ENCODE measurements at places on chromosomes 6 and 20.

GRCh38 chr6:143761074-143761473, 82.1 kb upstream of the LTV1 start:
- DNase-seq: no peak

DNA sequence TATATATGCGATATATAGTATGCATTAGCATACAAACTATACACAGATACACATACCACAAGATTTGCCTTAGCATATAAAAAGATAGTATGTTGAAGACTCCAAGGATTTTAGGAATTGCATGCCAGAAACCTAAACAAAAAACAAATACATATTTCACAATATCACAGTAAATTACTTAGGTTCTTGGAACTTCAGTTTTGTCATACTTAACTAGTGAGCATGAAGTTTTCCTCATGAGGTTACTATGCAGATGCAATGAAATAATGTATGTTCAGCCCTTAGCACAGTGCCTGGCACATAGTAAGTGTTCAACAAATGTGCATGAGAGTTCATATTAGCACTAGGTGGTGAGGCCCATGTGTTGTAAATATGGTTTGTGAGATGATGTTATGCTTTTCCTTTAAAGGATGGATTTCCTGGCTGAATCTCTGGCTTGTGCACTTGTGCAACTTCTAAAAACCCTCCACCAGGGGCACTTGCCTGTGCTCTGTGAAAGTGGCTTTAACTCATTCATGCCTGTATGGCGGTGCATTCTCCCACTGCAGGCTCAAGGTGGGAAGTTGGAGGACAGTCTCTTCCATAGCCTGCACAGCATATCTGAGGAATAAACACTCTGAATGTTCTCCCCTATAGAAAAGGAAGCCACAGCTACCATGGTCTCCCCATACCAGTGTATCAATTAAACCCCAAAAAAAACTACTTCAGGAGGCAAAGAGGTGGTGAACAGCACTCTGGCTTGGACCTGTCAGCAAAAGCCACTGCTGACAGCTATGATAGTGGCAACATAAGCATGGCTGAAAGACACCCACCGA, 624.1 kb upstream of the CDH4 start:
- no peak for DNase-seq

DNA sequence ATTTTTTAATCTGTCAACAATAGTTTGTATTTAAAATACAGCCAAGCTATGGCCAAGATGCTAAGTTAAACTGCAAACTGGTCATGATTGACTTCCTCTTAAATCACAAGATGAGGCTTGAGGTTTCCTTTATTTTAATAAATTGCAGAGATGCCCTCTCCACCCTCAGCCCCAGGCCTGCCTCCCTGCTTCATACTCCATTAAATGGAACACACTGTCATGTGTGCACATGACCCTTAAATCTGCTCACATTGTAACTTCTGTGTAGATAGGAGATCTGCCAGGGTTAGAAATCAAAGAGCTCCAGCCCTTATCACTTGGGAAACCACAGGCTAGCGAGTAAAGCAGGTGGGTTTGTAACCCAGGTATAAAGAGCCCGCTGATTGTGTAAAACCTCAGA, 20.8 kb downstream of the DUSP22 start:
- DNase-seq: no peak

DNA sequence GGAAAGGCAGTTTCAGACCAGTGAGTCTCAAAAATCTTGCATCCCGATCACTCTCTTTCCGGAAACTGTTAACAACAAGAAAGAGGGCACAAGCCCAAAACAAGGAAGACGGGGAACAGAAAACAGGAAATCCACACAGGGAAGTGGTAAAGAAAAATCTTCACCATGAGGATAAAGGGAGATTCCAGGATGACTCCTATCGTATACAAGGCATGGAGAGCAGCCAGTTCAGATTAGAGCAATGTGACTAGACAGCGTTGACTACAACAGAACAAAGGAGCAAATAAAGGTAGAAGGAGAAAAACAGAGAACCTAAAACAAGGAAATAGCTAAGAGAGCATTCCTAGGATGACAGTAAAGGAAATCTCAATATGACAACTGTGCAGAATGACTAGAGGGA, 26.5 kb downstream of the VNN1 start:
- DNase-seq: no peak

- DNase-seq: no peak
These were observed 82.3 kb downstream of the MLIP start for GRCh38 chr6:54193560-54193959.

GRCh38 chr6:90250405-90250804, 46.2 kb downstream of the BACH2 start:
- no peak for DNase-seq

- no peak for DNase-seq
These were observed at the start of gene TBX18 for GRCh38 chr6:84764332-84765049. Gene TBX18 (minus strand): TSS chr6:84764598. CDS start chr6:84764181, 417 bp downstream.

DNA sequence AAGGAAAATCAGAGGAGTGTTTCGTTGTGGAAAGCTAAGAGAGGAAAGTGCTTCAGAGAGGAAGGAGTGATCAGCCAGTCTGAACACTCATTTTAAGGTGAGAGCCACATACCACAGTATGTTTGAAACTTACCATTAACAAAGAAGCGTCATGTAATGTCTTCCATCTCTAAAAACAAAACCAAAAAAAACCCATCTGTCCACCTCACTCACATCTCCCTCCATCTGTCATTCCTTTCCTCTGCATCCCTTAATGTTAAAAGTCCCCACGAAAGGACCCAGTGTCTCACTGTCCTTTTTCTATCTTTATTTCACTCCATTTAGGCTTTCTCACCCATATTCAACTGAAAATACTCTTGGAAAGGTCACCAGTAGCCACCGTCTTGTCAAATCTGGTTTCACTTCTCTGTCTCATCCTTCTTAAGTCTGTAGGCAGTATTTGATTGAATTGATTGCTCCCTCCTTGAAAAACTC, 59.4 kb upstream of the GNRH2 start:
- DNase-seq: no peak

DNA sequence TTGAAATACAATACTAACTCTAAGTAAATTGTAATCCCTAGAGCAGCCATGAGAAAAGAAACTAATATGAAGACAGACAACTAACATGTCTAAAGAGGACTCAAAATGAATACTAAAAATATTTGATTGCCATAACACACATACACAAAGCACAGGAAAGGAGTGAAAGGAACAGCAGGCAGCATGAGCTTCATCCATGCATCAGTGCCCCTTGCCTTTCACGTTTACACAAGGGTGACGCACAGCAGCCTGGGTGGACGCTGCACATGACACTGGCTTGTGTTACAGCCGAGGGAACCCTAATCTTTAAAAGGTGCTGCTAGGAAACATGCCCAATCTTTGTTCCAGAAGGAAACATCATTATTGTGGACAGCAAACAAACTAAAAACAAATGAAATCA, 123.5 kb downstream of the MAN1A1 start:
- DNase-seq: no peak

DNA sequence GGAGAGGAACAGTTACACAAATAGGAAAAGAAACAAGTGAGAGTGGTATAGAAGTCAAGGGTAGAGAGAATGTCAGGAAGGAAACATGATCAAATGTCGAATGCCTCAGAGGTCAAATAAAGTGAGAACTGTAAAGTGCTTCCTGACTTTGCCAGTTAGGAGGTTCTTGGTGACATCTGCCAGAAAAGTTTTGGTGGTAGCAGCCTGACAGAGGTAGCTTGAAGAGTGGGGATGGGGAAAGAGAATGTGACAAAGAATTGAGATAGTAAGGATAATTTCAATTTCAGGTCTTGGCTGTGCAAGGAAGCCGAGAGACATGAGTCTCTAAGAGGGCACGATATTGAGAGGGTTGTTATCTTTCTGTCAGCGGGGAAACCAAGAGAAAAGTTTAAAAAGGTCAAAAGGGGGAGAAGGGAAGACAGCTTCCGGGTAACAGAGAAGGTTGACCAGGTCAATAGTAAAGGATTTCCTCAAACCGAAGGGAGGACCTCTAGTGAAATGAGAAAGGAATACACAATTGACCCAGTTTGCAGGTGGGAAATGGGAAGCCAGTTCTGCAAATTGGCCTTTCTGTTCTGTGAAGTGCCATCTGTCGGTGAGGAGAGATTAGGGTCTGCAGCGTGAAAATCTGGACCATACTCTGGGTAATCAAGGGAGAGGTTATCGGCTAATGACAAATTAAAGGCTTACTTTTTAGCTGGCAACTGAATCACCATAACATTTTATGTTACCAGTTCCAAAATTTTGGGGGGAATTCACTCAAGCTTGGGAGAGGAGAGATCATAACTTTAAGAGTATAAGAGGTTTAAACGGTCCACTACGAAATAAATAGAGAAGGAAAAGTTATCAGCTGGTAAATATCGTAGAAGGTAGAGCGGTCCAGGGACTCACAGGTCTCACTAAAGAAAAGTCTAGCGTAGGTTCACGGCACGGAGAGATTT, 973 bp upstream of the BRD2 start:
- peak; percentile 82 for DNase-seq

DNA sequence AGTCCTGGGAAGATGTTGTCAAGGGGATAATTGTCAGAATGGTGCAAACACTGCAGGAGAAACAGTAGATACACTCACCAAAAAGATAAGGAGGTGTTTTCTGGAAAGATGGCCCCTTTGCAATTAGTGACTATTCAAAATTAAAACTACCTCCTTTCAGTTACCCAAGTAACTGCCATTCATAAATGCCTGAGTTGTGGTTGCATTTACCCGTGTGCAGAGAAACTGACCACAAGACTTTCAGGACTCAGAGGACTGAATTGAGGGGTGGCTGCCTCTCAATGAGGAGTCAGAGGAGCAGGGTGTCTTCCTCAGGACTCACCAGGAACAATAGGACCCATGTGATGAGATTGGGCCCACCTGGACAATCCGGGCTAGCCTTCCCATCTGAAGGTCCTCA, 39.0 kb downstream of the GCM1 start:
- no peak for DNase-seq

DNA sequence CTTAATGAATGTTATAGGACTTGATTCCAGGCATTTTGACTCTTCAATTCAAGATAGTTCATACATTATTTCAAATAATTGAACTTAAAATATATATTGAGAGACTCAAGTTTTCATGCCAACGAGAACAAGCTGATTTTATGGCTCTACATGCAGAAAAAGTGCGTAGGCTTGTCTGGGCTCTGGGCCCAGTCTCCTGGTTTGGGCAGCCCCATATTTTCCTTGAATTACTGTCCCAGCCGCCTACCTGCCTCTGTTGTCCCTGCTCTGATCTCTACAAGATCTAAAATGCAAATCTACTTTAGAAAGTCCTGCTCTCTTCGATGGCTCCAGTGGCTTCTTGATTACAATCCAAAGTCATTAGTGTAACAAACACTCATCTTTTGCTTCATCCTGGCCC, 537.4 kb upstream of the CHD6 start:
- DNase-seq: no peak

GRCh38 chr6:159691133-159691962, 1.7 kb downstream of the SOD2 start:
- peak; percentile 82 for DNase-seq

- no peak for DNase-seq
These were observed 103.2 kb upstream of the TIAM2 start for GRCh38 chr6:154891901-154892300.

DNA sequence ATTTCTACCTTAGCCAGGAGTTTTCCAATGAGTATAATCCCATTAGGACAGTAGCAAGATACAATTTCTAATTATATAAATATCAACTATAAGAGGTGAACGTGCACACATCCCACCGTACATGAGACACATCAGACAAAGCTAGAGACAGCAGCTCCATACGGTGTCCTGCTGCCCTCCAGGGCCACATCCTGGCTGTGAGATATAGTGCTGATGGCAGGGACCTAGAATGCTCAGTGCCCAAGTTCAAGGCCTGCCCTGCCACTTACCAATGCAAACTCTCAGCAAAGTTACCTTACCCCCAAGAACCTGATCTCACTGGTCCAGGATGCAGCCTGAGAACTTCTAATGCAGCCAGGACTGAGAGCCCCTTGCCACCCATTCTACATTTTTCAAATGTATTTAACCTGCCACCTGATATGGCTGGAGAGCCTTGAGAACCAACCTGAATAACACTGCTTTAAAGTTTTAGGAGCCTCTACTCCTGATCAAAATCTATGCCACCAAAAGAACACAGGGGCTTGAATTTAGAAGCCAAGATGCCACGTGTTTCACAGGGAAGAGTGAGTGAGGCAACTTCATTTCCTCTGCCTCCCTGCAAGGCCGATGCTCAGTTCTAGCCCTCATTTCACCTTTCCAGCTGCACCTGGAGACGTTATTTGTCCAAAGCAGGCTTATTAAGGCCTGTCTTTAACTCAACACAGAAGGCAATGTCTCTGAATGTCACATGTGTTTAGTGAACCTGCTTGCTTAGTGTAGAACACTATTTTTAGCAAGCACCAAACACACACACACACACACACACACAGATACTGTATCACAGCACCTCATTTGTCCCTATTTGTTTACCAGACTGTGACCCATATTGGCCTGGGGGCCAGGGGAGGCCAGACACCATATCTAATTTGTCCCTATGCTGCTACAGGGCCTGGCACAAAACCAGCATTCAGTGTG, 6.1 kb downstream of the NFATC2 start:
- no peak for DNase-seq

DNA sequence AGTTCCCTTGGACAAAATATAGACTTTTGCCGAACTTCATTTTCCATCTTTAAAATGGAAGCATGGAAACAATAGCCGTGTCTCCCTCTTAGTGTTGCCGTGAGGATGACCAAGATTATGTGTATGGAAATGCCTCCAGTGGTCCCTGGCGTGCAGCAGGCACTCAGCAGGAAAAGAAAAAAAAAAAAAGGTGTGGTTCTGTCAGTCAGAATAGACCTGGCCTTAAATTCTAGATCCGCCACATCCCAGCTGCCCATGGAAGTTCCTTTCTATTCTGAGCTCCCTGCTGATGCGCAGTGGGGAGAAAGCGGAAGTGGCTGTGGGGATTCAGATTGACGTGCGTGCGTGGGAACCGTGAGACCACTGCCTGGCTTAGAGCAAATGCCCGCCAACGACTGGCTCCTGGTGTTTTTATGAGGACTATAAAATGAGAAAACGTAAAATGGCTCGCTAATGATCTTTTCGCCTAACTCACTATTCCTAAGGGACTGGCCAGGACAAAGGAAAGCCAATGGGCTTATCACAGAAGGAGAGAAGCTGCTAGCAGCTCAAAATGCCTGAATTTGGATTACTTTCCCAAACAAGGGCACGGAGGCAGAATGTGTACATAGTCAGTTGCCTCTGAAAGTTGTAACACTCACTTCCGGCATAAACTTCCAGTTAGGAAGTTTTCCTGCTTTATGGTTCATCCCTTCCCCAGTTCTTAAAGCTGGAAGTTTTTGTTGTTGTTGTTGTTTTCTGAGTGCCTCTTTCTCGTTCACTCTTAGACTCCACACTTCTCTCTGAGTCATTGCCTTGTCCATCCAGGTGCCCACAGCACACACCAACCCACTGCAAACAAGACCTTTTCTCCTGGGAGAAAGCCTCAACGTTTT, 11.4 kb upstream of the PDE10A start:
- no peak for DNase-seq

DNA sequence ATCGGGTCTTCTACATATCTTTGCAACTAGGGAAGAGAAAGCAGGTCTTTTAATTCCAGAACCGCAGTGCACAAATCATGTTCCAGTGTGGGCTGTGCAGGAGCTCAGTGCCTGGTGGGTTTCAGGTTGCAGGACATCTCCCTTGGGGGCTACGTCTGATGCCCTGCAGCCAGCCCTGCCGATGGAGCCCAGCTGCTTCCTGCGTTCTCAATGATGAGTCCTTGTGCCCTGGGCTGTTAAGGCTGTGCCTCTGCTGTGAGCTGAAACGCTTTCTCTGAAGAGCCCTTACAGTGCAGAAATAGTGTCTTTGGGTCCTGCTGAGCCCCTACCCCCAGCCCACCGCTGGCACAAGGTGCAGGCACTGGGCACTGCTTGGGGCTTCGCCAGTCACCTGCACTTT, 192.9 kb downstream of the SYNDIG1 start:
- no peak for DNase-seq

GRCh38 chr6:165049362-165049761, 260.0 kb downstream of the C6orf118 start:
- DNase-seq: peak; percentile 5
